ENCODE measurements at places on chromosomes 3 and 15. TPM values are rescaled to one million over a fixed set of nuclear protein-coding genes. Genes with fewer than 3 reads are reported as not detected.

LRRC31 gene
- not detected for total RNA-seq

DNA sequence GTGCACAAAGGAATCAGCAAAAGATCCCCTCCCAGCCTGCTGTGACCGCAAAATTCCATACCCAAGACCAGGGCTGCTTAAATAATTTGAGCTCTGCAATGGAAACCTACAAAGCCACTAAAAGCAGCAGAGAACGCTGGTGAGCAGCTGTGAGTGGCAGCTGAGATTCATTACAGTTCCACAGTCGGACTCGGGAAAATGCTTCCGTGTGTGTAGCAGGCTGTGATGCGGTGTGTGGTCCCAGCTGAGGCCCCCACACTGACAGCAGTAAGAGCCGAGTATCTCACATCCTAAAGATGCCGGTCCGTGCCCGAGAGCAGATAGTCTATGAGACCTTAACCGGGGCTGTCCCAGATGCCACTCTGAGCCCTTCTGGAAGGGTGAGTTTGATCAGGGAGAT, 37.4 kb downstream of the TM2D3 start:
- no peak for DNase-seq

- DNase-seq = peak; percentile 47
These were observed 40.8 kb downstream of the KLHL25 start for GRCh38 chr15:85753791-85754452.

C3orf85 gene
- total RNA-seq = not detected

ARRDC4 gene
- total RNA-seq = 48.2 TPM

DNA sequence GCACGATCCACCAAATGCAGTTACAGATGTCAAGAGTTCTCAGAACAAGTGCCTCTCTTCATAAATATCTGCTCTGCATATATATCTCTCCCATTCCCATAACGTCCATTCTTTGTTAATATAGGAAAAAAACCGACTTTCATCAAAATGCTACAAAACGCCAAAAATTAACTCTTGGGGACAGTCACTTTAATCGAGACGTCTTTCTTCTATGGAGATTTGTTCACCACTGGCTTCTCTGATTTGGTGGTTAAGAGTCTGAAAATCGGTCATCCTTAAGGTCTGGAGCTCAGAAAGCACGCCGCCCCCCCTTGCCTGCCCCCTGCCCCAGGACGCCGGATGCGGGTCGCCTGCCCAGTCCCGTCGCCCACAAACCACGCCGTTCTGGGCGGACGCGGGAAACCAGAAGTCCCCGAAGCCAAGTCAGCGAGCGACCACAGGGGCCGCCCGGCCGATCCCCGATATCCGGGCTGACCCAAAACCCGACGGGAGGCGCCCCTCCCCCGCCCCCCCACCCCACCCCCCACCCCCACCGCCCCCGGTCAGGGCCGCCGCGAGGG, 252.7 kb downstream of the TJP1 start:
- DNase-seq = no peak

MESP2 gene
- 0.45 TPM for total RNA-seq

GOLGA6L10 gene
- total RNA-seq = 1.9 TPM

GRCh38 chr15:101020945-101021344, 101.8 kb downstream of the LRRK1 start:
- DNase-seq = peak; percentile 44

SERPINI2 gene
- not detected for total RNA-seq

CFAP20DC gene
- total RNA-seq = 0.49 TPM

GRCh38 chr3:98705694-98706093, 57.4 kb upstream of the ST3GAL6 start:
- DNase-seq = no peak

TMCO5A gene
- not detected for total RNA-seq

EPHB3 gene
- 15.2 TPM for total RNA-seq

- DNase-seq = no peak
These were observed 266.3 kb downstream of the CHL1 start for GRCh38 chr3:462851-463250.

FBXO40 gene
- not detected for total RNA-seq

HPS3 gene
- total RNA-seq = 27.4 TPM

- no peak for DNase-seq
These were observed 31.1 kb upstream of the SMAD6 start for GRCh38 chr15:66670762-66671580.

DNA sequence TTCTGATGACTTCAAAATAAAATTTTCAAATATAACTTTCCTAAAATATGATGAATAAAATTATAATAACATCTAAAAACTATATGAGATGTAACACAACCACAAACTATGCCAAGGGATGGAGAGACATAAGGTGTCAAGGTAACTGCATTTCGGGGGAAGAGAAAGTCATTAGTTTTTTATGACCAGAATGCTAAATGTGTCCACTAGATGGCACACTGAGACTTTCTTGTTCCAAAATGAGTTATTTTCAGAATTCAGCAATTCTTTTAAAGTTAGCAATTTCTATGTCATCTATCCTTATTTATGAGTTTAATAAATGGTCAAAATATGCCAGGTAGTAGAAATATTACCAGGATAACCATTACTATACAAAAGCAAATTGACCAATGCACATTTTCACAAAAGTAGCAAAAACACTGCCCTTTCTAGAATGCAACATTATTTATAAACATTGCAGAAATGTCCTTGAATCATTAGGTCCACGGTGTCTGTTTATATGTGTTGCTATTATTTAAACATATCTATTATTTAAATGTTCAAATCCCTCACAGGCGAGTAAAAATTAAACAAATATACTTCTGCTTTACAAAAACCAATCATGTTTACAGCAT, 374.2 kb downstream of the PLCL2 start:
- DNase-seq = no peak

TERC gene
- 6.3 TPM for total RNA-seq

- DNase-seq = no peak
These were observed 41.9 kb upstream of the KCNMB2 start for GRCh38 chr3:178494386-178494785.

GRCh38 chr3:13119471-13120220, 46.4 kb upstream of the IQSEC1 start:
- no peak for DNase-seq

- DNase-seq = no peak
These were observed 97.2 kb downstream of the SEC22A start for GRCh38 chr3:123298903-123299302.

- no peak for DNase-seq
These were observed 2.4 kb downstream of the CMTM6 start for GRCh38 chr3:32500231-32500630.

- DNase-seq = no peak
These were observed 23.5 kb downstream of the MYO5A start for GRCh38 chr15:52505151-52505550.

DNA sequence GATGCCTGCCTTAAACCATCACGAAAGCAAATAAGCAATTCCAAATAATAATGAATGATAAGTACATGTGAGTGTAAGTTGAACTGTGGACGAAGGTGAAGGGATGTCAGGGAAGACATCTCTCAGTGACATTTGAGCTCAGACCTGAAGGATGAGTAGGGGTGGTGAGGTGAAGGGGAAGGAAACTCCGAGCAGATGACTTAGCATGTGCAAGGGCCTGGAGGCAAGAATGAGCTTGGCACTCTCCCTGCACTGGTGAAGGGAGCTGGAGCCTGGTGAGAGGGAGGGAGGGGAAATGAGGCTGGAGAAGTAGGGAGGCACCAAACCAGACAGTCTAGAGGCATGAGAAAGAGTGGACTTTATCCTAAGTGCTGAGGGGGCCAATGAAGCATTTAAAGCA, 84.3 kb downstream of the MTHFS start:
- DNase-seq = no peak

GRCh38 chr3:196192036-196192523, 19.1 kb downstream of the ZDHHC19 start:
- no peak for DNase-seq

- DNase-seq = no peak
These were observed 61.3 kb downstream of the MYRIP start for GRCh38 chr3:39870706-39871105.

DNA sequence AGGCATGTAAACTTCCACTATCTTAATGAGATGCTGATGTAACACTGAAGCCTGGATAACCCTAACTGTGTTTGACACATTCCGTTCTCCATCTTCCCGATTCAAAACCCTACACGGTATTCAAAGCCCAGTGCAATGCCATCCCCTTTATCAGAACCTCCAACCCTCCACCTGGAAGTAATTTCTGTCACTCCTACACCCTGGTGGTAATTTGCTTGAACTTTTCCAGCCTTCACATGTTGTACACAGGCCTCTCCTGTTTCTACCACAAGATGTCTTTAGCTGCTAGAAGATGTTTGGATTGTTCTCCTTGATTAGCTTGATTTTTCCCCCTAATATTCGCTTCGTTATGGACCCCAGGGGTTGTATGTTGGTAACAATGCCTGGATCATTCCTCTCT, 208.9 kb downstream of the CHST2 start:
- DNase-seq = no peak

All from sciatic nerve (tissue), 2 donors.